ENCODE measurements at places on chromosomes 5 and 9.

- no peak for DNase-seq
Measured at GRCh38 chr5:123545506-123545905, 33.5 kb downstream of the CSNK1G3 start.

GRCh38 chr5:32074401-32074800 is 99.7 kb downstream of the GOLPH3 start:
- no peak for DNase-seq

GRCh38 chr5:154526231-154527226 is 48.5 kb upstream of the HAND1 start:
- DNase-seq, result no peak

- no peak for DNase-seq
Measured at GRCh38 chr9:127976498-127976897, 4.3 kb downstream of the EEIG1 start.

- DNase-seq, result no peak
Measured at GRCh38 chr9:114027159-114027862, 50.8 kb downstream of the AMBP start.

DNA sequence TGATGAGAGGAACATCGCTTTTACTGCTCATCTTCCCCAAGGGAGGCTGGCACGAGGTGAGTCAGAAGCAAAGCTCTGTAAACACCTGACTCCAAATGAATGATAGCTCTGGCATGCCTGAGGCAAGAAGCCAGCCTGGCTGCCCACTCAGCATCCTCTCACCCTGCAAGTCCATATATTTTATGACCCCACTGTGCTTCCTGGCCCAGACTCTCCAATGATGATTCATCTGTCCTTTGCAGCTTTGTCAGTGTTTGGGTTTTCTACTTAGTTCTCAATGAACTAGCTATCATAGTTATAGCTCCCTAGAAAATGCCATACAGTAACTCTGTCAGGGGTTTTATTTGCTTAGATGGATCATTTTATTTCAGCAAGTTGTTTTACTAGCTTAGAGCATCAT is 52.1 kb upstream of the FSTL4 start:
- DNase-seq, result no peak

- DNase-seq, result no peak
Measured at GRCh38 chr5:77663090-77663863, 24.8 kb upstream of the OTP start.

GRCh38 chr9:124471761-124472160 is 21.5 kb downstream of the ADGRD2 start:
- DNase-seq, result no peak

- DNase-seq, result no peak
Measured at GRCh38 chr5:118723021-118723338, 265.4 kb downstream of the DTWD2 start.

- DNase-seq, result peak; percentile 81
Measured at GRCh38 chr5:78537821-78538220, 110.8 kb downstream of the LHFPL2 start.

DNA sequence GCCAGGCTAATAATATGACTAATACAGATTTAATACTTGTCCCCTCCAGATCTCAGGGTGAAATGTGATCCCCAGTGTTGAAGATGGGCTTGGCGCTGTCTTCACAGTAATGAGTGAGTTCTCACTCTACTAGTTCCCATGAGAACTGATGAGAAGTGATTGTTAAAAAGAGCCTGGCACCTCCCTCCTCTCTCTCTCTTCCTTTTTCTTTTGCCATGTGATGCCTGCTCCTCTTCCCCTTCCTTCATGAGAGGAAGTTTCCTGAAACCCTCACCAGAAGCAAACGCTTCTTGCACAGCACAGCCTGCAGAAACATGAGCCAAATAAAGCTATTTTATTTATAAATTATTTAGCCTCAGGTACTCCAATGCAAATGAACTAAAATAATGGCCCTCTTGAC is 55.2 kb downstream of the GLDC start:
- no peak for DNase-seq

- DNase-seq, result no peak
Measured at GRCh38 chr9:116432051-116432450, 255.1 kb upstream of the TRIM32 start.

DNA sequence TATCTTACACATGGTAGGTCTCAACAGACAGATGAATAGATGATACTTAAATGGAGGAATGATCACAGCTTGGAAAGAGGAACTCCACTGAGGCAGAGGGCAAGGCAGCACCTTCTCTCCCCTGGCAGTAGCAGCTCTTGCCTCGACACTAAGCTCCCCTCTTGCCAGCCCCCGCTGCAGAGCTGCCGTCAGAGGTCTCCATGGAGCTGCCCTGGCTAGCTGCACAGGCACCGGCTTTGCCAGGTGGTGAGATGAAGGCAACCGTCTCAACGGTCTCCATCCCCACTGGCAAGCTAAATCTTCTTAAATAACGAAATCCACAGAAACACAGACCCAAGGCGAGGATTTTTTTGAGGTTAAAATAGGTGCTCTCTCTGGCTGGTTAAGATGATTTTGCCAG is 81.2 kb downstream of the CRB2 start:
- peak; percentile 13 for DNase-seq

GRCh38 chr5:132760049-132760420 is 12.8 kb downstream of the CCNI2 start:
- DNase-seq, result no peak

- no peak for DNase-seq
Measured at GRCh38 chr9:97438666-97439065, 26.8 kb downstream of the TDRD7 start.

GRCh38 chr5:40413743-40414142 is 266.0 kb upstream of the PTGER4 start:
- DNase-seq, result no peak

DNA sequence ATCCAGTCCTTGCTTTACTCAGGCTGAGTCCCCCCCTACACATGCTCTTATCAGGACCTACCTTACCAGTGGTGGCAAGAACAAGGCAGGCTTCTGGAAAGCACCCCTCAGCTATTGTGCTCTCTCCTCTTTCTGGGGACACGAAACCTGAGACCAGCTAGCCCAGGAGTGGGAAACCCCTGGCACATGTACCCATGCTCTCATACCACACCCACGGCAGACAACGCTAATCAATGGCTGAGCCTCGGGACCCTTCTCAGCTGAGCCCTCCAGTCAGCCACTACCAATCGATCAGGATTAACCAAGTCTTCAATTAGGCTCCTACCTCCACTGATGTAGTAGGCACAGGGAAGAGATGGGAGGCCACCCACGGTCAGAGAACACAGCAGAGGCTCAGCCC is 65.1 kb downstream of the VAV2 start:
- no peak for DNase-seq

Measured in midbrain (tissue), 1 donor.